ENCODE measurements at places on chromosomes 4 and X.

DNA sequence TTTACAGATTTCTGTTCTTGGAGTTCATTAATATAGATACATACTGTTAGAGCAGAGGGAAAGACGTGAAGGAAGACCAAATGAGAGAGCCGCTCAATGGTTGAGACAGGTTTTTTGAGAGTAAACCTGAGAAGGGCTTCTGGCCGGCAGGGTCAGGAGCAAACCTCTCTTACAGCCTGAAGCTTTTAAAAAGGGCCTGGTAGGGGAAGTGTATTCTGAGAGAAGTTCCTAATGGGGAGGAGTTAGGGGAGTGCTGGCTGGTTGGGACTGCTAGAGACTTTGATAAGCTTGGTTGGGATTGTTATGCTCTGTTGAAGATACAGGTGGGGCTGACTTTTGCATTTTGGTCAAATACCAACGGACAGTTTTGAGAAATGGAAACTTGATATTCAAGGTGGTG lies 186.8 kb upstream of the PABPC4L start:
- no peak for DNase-seq

- no peak for DNase-seq
Measured at GRCh38 chrX:70026112-70026850, 23.5 kb downstream of the AWAT2 start.

DNA sequence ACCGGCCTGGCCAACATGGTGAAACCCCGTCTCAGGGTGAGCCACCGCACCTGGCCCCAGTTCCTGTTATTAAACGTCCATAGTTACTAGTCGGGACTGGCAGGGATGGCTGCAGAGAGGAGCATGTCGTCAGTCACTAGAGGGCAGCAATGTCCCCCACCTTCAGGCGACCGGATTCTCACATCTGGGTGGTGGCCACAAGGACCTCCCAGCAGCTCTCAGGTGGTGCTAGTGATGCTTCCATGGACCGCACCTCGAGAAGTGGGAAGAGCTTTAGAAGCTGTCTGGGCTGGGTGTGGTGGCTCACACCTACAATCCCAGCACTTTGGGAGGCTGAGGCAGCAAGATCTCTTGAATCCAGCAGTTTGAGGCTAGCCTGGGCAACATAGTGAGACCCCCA lies 13.3 kb upstream of the IL3RA start:
- DNase-seq: peak; percentile 65

DNA sequence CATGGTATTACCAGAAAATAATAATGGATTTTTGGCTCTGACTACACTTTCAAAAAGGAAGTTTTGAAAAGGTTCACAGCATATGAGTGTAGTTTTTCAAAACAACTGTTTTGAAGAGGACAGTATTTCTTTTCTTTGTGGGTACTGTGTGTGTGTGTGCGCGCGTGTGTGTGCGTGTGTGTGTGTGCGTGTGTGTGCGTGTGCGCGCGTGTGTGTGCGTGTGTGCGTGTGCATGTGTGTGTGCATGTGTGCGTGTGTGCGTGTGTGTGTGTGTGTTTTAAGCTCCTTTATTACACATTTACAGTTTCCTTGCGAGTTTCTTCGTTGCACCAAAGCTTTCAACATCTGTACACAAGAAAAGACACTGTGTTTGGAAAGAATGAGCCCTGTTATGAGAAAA lies 755.4 kb downstream of the SH3BGRL start:
- no peak for DNase-seq

DNA sequence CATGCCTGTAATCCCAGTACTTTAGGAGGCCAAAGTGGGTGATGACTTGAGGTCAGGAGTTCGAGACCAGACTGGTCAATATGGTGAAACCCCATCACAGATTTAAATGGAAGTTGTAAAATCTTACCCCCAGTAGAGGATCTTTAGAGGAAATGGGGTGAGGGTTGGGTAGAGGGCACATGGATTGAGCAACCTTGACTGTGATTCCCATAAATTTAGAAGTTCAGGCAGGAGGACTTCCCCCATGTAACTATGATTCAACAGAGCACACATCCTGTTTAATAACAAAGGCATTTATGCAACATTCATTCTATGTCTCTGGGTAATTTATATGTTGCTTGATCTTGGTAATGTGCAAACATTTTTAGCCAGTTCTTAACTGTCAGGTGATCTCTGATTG lies 143.1 kb downstream of the RBM47 start:
- no peak for DNase-seq

DNA sequence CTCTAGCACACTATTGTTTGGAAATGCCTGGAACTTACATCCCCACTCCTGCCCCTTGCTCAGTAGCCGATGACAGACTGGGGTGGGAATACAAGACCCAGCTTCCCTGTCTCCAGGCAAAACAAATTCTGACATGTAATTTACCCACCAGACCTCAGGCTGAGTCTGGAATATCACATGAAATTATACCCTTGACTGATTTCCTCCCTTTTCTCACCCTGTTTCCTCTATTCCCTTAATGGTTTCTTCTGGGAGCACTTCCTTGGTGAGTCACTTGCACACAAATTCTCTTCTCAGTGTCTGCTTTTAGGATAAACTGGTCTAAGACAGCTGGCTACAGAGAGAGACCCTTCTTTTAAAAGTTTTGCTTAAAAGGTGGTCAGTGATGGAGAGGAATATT lies 65.8 kb upstream of the DIPK2B start:
- DNase-seq: no peak

GRCh38 chr4:9816285-9816684 lies 34.9 kb downstream of the DRD5 start:
- DNase-seq: no peak

DNA sequence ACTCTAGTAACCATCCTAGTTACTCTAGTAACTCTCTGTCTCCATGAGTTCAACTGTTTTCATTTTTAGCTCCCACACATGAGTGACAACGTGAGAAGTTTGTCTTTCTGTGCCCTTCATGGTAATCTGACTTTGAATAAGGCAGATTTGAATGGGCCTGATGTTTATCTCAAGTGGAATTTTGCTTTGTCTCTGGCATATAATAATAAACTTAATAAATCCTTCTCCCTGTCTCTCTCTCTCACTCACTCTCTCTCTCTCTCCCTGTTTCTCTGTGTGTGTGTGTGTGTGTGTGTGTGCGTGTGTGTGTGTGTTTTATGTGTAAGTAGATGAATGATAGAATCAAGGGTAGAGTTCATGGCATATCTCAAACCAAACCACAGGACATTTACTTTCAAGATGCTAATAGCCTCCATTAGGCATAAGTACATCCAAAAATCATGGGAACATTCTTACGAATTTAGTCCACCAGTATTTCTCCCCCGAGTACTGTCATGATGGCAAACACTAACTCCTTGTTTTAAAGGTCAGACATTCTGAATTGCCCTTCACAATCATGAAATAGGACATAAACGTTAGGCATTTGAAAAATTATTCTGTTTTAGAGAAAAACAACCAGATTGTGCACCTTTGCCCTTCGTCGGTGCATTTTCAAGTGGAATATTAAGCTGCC lies 193.1 kb downstream of the SPATA18 start:
- no peak for DNase-seq

DNA sequence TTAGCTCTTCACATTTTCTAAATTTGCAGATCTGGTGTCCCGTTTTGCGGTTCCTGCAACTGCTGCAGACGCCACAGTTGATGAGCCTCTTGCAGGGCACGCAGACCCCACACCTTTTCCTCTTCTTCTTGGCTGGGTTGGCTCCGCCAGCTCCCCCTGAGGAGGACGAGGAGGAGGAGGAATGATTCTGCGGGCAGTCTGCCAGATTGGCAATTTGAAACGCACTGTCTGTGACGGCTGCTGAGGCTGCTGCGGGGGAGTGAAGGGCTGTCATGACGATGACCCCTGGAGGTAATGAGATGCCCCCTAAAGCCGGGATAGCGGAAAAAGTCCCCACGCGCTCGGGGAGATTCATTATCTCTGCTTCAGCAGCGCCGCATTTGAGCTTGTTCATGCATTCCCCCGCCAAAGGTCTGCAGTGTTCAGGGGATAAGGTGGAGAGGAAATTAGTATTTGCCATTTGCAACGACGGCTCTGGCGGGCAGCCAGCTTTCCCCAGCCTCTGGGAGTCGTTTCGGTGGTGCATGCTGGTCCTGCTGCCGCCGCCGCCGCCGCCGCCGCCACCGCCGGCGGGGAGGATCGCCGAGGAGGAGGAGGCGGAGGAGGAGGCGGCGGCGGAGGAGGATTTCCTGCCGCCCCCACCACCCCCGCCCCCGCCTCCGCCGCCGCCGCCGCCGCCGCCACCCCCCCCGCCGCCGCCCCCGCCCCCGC lies 3.8 kb downstream of the CXXC4 start:
- peak; percentile 64 for DNase-seq

DNA sequence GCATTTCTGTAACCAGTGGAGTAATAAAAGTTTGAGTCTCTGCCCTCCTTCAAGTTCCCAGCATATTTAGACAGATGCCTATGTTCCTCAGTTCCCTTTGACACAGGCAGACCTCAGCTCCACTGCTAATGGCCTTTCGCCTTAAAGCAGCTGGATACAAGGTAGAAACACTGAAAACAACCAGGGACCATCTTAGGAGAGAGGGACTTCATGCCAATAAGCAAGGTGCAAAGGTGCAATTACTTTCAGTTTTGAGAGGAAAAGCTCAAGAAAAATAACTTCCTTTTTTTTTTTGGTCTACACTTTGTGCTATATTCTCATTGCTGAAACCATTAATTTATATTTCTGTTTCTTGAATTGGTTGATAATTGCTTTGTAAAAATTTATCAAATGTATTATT lies 781.9 kb upstream of the GALNTL6 start:
- no peak for DNase-seq

- no peak for DNase-seq
Measured at GRCh38 chrX:79162076-79162475, 17.6 kb downstream of the GPR174 start.

DNA sequence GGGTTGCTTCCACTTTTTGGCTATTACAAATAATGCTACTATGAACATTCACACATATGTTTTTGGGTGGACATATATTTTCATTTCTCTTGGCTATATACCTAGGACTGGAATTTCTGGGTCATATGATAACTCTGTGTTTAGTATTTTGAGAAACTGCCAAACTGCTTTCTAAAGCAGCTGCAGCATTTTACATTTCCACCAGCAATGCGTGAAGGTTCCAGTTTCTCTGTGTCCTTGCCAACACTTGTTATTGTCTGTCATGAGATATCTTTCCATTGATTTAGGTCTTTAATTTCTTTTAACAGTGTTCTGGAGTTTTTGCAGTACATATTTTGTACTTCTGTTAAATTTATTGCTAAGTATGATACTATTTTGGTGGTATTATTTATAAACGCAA lies 48.3 kb downstream of the CLCN5 start:
- DNase-seq: no peak

DNA sequence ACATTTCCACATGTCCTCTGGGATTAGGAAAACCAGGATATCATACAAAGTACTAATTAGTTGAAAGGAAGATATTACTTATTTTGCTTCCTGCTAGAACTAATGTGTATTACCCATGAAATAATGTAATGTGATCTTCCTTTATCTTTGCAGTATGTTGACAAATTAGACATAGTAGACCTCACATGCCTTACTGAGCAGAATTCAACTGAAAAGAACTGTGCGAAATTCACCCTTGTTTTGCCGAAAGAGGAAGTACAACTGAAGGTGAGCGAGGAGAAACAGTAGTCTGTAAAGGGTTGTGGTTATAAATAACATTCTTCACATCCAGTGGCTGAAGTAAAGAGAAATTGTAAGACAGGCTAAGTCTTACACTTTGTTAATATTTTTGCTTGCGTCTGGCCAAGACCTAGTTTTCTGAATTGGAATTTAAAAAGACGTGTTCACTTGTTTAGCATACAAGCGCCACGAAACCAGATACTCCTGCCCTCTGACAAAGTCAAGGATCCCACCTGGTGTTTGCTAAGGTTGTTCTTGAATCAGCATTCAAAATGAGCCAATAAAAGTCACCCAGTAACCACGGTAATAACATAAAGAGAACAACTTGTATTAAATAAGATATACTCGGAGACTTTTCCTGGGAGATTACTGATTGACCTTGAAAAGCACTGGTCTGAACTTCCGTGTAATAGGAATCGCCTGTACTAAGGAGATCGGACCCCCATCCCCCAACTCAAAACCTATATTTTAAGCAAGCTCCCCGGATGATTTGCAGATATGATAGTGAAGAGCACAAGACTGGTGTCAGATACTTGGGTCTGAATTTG lies 16.9 kb downstream of the STAP1 start:
- DNase-seq: no peak
